ENCODE measurements at places on chromosomes 6 and 20.

DNA sequence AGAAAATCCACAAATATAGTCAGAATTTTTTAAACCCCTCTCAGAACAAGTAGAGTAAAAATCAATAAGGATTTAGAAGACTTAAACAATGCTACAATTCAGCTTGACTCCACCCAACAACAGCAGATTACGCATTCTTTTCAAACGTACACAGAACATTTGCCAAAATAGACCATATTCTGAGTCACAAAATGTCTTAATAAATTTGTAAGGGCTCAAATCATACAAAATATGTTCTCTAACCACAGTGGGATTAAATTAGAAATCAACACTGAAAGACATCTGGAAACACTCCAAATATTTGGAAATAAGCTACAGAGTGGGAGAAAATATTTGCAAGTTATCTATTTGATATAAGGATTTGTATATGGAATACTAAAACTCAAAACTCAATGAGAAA lies 164.2 kb upstream of the AKAP12 start:
- DNase-seq, result no peak

DNA sequence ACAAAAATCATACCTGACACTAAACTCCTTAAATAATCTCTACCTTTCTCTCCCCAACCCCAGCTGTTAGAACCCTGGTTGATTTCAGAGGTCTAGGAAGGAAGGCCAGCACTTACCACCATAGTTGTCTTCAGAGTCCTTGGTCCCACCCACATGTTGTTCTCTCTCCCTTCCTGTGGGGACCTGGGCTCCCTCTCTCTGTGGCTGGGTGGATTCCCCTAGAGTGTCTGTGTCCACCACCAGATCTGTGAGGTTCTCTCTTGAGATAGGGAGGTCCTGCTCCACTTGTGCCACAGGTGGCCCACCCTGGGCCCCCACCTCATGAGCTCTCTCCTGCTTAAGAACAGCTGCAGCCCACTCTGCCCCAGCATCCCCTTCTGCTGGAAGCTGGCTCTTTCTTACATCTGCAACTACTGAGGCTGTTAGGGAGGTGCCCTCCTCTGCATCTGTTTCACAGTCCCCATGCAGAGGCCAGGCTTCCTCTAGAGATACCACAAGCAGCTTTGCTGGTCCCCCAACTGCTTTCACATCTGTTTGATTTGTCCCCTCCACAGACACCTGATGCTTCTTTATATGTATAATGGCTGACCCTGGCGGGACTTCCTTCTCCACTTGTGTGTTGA lies 5.2 kb downstream of the MDC1 start:
- no peak for DNase-seq

DNA sequence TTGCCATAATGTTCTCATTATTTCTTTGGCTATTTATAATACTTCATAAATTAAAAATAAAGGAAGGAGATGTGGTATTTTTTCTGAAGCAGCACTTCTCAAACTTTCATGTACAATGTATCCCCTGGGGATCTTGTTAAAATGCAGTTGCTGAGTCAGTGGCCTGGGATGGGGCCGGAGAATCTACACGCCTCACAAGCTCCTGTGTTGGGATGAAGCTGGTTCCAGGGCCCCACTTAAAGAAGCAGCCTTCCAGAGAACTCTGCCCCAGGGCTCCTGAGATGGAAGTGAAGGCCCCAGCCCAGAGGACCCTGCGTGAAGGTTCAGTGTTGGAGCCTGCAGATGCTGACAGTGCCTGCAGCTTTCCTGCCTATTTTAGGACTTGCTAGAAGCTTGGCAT lies 40.1 kb upstream of the SLC23A2 start:
- DNase-seq, result no peak

DNA sequence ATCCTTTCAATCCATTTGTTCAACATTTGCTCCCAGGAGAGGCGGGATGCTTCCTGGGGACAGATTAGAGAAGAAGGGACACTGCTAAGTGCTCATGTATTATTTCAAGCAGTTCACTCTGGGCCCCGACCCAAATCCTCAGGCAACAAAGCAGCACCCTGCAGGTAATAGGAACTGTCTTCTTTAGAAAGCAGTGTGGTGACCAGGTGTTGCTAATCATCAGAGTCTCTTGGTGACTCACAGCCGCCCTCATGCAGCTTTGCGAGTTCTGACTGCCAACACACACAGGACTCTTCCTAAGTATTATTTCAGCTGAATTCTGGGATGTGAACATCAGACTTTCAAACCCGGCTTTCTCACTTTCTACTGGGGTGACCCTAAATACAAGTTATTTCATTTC lies 356.4 kb downstream of the PRKN start:
- no peak for DNase-seq

- DNase-seq, result no peak
These were observed 89.2 kb upstream of the BCLAF1 start for GRCh38 chr6:136378888-136379287.

DNA sequence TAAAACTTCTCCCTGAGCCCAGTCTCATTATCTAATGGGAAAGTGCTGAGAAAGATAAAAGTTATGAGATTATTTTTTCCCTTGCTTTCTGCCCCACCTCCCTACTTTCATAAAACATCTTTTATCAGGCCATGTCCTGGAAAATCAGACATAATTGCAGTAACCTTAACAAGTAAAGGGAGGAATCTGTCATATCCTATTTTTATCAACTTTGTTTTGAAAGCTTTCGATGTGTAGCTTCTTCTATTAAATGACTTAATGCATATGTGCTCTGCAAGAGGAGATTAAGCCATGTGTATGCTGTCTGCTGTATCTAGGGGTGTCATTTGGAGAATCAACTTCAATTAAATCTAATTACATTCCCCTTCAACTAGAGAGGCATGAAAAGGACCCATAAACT lies 408.9 kb downstream of the CBLN4 start:
- no peak for DNase-seq

DNA sequence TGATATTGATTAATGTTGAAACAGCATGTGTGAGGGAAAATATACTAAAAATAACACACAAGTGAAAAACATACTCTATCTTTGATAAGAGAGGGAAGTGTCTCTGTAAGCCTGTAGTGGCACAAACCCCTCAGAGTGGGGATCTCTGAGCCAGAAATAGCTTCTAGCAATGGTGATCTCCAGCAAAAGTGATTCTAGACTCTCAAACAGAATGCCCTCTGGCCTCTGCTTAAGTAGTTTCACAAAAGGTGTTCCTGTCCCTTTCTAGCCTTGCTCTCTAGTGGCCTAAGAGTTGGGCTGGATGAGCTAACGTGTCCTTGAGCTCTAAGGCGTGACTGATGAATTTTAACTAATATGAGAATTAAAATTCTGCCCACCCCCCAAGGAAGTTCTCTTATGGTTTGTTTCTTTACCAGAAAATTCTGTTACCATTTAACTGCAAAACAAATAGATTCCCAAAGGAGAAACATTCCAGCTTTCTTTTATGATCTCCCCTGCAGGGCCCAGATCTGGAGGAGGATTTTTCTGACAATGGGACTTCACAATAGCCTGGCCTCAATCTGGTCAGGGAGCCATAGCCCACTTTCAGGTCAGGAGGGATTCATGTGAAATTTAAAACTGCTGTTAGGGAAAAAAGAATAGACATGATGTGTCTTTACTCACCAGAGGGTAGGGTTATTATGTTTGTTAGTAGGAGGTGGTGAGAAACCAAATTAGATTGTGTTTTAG lies 182.5 kb upstream of the LAMP5 start:
- no peak for DNase-seq

- no peak for DNase-seq
These were observed 31.0 kb upstream of the KCNB1 start for GRCh38 chr20:49513517-49513916.

DNA sequence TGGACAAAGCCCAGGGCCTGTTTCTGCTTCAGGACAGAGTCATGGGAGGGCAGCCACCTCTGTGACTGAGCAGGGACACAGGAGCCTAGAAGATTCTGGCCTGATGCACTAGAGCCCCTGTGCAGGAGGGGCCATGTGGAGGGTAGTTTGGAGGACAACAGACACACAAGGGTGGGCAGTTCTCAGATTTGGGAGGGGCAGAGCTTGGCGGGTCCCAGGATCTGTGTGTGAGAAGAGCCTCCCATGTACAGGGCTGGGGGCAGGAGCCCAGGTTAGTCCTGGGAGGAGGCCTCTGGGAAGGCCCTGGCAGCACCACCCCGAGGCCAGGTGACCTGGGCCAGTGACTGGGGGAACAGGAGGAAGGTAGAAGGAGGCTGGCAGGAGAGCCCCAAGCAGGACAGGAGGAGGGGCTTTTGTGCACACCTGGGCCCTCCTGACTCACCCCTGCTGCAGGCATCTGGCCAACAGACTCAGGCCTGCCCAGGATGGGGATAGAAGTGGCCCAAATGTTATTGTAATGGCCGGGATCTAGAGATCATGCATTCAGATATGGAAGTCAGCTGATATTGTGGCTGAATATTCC lies 1.4 kb upstream of the ULBP3 start:
- DNase-seq, result no peak

DNA sequence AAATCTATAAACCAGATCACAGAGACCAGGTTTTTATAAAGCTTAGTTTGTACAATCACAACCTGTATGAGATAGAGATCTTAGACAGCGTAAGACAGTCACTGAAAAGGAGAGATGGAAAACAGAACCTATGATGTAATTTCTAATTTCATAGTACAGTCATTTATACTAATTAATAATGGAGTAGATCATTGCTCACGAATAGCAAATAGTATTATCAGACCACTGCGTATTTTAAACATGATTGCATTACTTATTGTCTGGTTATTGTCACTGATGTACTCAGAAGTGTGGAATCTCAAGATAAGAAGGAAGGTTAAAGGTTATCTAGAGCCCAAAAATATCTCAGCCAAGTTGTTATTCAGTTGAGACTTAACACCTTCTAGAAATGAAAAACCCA lies 115.6 kb downstream of the KHDC1L start:
- DNase-seq, result no peak

- no peak for DNase-seq
These were observed 5.4 kb downstream of the UQCC2 start for GRCh38 chr6:33705955-33706725.

DNA sequence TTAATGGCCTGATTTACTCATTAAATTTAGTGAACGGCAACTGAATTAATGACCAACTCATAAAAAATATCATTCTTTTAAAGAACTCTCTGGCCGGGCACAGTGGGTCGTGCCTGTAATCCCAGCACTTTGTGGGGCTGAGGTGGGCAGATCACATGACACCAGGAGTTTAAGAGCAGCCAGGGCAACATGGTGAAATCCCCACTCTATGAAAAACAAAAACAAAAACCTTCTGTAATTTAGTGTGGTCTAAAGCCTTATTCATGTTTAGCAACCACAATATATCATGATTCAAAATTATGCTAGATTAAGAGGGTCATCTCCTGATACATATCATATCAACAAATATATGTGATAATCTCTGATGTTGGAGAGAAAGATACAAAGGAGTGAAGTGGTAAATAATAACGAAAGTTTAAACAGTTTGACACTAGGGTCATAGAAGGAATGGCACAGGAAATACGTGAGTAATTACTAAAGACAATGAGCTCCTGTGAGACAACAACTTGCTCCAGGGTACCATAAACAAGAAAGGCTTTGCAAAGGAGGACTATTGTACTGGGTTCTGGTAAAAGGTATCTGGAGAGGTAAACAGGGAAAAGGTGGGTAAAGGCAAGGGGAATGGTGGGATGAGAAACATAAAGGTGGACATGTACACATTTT lies 5.7 kb downstream of the ELOVL4 start:
- no peak for DNase-seq

DNA sequence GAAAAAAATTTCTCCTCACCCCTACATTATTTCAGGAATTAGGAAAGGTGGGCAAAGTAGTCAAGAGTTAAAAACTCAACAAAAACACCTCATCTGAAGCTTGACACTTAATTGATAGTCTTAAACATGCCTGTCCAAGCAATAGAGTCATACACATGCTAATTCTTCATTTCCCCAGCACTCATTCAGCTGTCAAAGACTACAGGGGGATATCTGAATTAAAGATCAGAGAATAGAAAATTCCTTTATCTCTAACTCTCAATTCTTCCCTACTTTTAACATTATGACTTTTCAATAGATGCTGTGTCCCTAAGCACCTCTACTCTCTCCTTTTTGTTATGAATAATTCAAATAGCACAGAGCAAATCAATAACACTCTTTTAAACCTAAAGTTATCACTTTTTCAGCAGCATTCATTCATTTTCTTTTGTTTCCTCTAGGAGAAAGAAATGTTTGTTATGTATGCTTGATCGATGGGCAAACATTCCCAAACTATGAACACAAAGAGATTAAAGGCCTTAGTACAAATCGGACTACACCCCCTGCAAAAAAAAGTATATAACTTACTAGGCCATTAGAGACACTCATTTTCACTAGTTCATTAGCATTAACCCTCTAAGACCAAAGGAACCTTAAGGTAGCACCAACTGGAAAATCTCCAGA lies 94.9 kb upstream of the SPTLC3 start:
- DNase-seq, result no peak

- no peak for DNase-seq
These were observed 111.0 kb upstream of the NUP153 start for GRCh38 chr6:17817763-17818162.

DNA sequence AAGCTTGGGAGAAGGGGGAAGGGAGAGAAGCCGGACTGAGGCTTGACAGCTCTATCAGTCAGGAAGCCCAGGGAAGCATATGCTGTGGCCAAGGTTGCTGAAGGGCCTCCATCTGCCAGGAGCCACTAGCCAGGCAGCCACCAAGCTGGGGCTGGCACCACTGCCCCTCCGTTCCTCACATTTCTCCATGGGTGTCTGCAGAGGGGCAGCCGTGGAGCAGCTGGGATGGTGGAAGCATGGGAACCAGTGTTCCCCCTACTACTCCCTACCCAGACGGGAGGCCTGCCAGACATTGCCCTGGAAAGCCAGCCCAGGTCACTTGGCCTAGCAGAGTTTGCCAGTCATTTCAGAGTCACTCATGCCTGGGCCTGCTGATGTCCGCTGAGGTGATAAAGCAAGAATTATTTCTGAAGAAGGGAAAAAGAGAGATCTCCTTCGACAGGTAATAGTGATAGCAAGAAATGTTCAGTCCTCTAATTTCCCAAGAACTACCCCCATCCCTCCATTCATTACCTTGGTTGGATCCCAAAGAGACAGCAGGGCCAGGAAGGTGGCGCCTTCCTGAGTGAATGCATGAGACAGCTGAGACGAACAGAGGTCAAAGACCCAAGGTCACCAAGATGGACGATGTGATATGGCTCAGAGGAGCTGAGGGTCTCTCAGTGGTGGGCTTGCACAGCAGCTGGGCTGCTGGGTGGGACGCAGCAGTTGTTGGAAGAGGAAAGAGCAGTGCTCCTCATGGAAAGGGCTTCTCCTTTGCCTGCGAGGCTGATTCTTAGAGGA lies 21.9 kb downstream of the SNPH start:
- DNase-seq, result no peak

GRCh38 chr20:36074983-36075382 lies 79.6 kb upstream of the EPB41L1 start:
- DNase-seq, result no peak

- DNase-seq, result no peak
These were observed 56.0 kb downstream of the CCDC170 start for GRCh38 chr6:151549790-151550189.

DNA sequence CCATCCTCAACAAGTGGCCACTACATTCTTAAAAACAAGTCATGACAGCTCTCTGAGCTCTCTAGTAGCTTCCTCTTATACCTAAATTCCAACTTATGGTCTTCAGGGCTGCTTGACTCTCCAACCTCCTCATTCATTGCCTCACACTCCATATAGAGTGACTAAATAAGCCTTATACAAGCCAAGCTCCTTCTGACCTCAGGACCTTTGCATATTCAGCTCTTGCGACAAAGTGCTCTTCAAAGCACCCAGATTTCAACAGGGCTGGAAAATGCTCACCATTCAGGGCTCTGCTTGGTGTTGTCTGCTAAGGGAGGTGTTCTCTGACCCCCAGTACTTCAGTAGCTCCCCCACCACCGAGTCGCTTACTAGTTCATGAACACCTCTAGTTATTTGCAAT lies 3.7 kb downstream of the TREML2 start:
- DNase-seq, result no peak

GRCh38 chr6:166639921-166640320 lies 12.9 kb upstream of the RPS6KA2 start:
- DNase-seq, result no peak
